ENCODE measurements at places on chromosomes 12 and 14.

DNA sequence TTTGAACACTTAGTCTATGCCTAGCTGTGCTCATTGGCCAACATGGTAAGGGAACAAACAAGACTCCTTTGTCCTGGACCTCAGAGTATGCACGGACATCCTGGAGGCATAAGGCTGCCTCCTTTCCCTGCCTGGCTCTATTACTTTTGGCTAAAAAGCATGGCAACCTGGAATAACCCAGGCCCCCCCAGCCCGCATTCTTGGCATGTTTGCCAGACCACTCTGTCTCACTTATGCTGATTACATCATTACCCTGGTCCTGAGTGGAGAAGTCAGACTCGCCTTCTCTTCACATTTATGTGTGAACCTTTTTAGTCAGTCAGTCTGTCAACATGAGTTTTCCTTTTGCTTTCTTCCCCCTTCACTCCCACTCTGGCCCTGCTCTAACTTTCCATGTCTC lies 58.0 kb upstream of the ELK3 start:
- no peak for DNase-seq

- no peak for DNase-seq
Measured at GRCh38 chr12:131120831-131121271, 167.1 kb downstream of the ADGRD1 start.

DNA sequence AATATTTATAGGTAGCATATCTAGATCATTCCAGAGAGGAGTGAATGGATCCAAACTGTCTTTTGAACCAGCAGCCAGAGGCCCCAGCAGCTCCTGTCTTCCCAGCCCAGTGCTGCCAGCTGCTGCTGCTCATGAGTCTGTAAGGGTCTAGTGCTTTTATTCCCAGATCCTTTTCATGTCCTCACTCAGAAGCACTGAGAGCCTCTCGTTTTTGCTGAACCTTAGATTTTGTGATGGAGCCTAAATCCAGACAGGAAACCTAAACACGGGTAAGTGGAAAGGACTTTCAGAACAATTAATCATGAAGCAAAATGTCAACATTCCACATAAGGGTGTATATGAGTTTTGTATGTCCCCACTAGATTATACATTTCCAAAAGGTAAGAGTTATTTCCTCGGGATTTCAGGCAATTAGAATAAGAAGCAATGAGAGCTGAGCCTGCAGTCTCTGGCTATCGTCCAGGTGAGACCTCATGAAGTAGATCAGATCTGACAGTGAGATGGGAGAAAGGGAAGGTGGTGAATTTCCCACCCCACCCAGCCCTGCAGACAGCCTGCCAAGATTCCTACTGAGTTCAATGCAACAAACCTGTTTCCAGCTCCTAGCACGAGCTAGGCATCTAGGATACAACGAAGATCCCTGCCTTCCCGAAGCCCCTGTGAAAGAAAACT lies 84.4 kb downstream of the NINJ2 start:
- DNase-seq, result no peak

- no peak for DNase-seq
Measured at GRCh38 chr12:118358612-118359540, 13.8 kb downstream of the TAOK3 start.

DNA sequence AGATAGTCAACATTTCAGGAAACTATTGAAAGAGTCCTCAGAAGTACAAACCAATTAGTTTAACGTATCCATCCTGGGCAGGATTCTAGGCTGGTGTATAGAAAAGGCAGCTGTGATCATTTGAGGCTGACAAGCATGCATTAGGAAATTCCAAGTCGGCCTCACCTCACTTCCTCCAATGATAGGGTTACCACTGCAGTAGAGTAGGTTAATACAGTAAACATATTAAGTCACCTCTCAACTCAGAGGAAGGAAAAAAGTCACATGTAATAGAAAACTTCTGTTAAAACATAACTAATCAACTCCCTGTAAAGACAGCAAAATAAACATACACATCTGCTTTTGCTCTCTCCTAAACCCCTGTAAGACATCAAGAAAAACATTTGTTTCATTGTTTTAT lies 33.5 kb downstream of the MED13L start:
- DNase-seq, result no peak

DNA sequence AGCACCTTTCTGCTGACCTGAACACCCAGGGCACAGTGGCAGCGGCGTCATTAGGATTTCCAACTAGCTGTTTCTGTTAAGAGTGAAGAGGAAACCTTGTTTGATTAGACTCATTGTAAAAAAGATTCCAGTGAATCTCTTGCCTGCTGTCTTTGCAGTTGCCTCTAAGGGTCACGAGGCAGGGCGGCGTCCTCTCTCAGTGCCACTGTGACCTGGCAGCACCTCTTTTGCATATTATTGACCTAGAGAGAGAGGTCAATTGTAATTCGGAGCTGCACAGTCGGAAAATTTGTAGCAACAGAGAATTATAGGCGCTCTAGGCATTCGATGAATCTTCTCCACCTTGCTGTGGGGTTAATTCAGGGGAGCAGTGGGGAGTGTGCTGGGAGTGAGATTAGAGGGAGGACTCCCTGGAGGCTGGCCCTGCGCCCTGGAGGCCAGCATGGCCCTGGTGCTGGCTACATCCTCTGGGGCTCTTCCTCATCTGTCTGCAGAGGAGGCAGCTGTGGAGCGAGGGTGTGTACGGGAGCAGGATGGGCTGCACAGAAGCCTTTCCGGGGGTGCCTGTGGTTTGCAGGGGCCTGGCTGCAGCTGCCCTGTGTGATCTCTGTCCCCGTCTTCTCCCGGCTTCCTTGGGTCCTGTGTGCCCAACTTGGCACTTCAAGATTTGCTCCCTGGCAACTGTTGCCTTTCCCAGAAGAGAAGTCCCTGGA lies 14.3 kb downstream of the PACS2 start:
- DNase-seq, result no peak

- DNase-seq, result no peak
Measured at GRCh38 chr12:86730233-86730632, 474.0 kb upstream of the MGAT4C start.

DNA sequence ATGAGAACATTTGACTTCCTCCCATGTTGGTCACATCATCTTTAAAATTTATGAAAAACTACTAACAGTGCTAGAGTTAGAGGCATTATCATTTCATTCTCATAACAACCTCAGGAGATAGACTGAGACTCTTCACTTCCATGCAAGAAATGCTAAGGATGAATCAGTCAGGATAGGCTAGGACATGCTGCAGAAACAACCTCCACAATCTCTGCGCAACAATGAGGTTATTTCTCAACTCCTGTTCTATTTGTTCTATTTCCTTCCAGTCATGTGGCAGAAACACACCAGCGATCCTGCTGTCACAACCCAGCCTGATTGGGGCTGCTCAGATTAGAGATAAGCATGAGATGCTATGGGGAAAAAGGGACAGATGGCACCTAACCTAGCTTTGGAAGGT lies 49.0 kb upstream of the TMEM263 start:
- DNase-seq, result no peak
